ENCODE measurements at places on chromosomes 12 and 14.

DNA sequence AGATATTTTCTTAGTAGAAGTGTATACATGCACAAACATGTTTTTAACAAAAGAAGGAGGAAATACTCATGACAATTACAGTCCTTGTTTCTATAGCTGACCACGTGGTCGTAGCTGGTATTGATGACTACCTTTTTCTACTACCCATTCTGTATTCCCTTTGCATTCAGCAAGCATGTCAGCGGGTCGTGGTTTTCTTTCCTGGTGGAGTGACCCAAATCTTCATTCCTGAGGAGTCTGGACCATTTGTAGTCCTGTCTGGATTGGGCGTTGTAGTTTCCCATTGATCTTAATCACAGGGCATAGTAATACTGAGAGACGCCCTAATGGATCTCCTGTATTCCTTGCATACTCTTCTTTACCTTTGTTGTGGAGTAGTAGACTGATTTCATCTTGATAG, 472.1 kb upstream of the RGS6 start:
- no peak for DNase-seq

GRCh38 chr12:111686574-111687105, 787 bp downstream of the ACAD10 start:
- peak; percentile 23 for DNase-seq

GRCh38 chr12:3363608-3364007, 127.4 kb upstream of the PRMT8 start:
- DNase-seq, result no peak

- DNase-seq, result peak; percentile 76
These were observed 49.2 kb downstream of the GALNT4 start for GRCh38 chr12:89475203-89475990.

DNA sequence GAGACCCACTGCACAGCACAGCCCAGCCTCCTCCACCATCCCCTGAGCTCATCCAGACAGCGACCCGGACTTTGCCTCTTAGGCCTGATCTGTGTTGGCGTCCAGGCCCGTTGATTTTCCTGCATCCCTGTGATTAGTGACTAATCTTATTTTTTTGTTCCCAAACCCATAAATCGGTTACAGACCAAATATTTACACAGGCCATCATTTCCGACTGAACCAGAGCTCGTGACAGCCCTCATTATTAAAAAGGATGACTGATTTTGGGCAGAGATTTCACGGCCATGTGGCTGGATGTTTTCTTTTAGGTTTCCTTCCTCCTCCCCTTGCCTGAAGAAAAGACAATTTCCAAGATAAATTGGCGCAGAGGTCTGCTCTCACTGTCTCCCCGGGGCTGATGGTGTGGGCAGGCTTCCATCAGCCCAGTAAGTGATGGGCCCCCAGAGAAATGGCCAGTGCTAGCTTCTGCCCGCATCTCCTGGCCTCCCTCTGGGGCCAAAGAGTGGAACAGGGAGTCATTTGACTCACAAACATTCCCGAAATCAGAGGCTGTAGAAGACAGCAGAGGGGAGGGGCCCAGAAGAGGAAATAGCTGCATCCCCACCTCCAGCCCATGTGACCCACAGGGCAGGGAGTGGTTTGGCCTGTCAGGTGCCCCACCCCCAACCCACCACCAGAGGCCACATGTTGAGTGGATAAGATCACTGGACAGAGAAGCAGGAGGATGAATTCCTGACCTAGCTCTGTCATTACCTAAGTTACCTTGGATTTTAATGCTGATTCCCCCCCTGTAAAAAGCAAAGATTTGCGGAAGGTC, 283.5 kb downstream of the KSR2 start:
- peak; percentile 68 for DNase-seq

DNA sequence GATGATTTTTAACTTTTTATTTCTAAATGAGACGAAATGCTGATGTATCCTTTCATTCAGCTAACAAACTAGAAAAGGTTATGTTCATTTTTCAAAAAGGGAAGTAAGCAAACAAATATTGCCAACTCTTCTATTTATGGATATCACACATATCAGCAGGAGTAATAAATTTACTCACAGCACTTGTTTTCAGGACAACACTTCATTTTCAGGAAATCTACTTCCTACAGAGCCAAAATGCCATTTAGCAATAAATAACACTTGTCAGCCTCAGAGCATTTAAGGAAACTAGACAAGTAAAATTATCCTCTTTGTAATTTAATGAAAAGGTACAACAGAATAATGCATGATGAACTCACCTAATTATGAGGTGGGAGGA, 139.6 kb downstream of the HMGA2 start:
- no peak for DNase-seq

- no peak for DNase-seq
These were observed 80.8 kb downstream of the DACT1 start for GRCh38 chr14:58718226-58719205.

DNA sequence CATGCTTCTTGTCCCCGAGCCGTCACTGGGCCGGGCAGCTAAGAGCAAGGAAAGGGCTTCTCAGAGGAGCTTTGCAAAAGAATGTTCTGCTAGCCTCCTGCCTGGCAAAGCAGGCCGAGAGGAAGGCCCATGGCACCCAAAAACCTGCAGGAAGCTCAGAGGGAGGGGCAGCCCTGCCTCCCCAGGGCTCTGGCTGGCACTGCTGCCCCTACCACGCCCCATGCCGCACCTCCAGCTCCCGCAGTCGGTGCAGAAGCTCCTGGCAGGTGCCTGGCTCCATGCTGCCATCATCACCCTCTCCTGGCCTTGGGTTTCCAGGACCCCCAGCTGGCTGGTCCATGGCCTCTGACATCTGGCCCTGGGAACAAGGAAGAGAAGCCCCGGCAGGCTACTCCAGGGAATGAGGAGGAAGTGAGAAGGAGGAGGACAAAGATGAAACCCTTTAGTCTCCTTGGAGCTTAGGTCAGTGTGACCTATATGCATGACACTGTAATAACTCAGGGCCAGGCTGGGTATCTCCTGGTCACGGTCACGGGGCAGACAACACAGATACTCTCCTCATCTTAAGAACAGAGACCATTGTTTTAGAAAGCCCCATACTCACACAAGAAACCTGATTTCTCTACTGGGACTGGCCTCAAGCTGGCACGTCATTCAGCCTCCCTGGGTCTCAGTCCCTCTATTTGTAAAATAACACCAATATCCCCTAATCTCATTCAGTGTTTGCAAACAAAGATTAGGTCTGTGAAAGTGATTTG, 24.3 kb downstream of the NCKAP5L start:
- no peak for DNase-seq

GRCh38 chr14:68820999-68821683, 28.3 kb upstream of the ZFP36L1 start:
- no peak for DNase-seq

GRCh38 chr14:45990252-45990651, 661.3 kb downstream of the RPL10L start:
- DNase-seq, result peak; percentile 25

DNA sequence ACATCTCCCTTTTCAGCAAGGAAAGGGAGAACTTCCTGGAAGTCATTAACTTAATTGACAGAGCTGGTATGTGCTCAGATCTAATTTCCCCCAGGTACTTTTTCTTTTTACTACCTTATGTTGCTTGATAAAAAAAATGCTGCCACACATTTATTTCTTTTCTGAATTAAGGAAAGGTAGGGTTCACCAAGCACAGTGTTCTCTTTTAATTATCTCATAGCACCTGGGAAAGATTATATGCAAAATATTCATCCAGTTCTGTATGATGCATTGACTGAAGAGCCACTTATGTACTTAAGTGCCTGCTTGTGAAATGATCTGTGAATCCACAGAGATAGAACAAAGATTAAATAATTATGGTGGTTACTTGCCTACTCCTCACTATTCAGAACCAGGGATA, 25.1 kb downstream of the KCNC2 start:
- DNase-seq, result no peak

DNA sequence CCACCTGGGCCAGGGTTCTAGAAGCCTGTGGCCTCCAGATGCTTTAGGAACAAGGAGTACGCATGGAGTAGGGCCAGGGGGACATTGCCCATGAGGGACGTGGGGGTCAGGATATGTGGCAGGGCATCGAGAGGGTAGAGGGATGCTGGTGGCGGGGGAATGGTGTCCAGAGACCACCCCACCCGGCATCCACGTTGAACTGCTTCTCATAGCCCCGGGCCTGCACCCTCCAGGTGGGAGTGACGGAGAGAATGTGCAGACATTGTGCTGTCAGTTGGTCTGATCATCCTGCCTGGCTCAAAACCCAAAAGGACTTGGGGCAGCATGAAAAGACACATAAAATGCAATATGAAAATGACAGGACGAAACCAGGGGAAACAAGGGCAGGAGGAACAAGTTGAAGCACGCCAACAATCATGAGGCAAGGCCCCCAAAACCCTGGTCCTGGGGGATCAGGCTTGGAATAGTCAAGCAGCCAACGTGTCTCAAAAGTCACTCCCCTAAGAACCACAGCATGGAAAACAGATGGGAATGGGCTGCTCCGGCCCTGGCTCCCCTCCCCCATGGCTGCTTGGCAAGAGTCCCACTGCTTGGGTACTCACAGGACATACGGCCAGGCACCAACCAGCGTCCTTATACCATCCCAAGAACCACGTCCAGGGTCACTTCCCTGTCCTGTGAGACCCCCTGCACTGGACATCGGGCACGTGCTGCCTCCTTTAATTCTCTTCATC, 117.9 kb downstream of the DICER1 start:
- no peak for DNase-seq

DNA sequence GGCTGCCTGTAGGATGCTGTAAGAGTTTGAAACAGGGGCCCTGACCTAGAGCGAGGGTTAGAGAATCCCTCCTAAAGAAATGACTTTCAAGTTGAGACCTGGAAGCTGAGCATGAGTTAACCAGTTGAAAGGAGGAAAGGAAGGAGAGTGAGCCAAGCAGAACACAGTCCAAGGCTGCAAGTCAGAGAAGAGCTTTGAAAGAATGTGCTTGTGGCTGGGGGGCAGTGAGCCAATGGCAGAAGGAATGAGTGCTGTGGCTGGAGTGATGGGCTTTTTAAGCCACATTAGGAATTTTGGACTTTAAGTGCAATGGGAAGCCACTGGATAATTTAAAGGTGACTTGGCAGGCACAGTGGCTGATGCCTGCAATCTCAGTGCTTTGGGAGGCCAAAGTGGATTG, 18.1 kb downstream of the CDKN1B start:
- peak; percentile 76 for DNase-seq

- peak; percentile 78 for DNase-seq
These were observed 366.2 kb upstream of the KITLG start for GRCh38 chr12:88946372-88946997.

DNA sequence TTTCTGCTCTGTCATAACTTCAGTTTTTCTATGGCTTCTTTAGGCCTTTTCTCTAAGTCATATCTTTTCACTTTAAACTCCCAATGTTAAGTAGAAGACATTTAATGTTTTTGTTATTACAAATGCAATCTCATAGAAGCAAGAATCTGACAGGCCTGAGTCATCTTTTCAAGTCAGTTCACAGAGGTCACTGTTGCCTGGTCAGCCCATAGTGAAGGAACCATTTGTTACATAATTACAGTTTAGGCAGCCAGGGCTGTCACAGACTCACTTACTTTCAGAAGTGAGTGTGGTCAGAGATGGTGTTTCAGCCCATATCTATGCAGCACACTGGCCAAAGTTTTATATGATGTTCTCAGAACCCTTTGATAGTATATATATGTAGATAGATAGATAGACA, 46.5 kb downstream of the CCER1 start:
- peak; percentile 73 for DNase-seq

- DNase-seq, result peak; percentile 71
These were observed 7.9 kb upstream of the GPRC5A start for GRCh38 chr12:12883369-12884001.

- peak; percentile 46 for DNase-seq
These were observed 156.7 kb downstream of the NTF3 start for GRCh38 chr12:5588591-5588990.

DNA sequence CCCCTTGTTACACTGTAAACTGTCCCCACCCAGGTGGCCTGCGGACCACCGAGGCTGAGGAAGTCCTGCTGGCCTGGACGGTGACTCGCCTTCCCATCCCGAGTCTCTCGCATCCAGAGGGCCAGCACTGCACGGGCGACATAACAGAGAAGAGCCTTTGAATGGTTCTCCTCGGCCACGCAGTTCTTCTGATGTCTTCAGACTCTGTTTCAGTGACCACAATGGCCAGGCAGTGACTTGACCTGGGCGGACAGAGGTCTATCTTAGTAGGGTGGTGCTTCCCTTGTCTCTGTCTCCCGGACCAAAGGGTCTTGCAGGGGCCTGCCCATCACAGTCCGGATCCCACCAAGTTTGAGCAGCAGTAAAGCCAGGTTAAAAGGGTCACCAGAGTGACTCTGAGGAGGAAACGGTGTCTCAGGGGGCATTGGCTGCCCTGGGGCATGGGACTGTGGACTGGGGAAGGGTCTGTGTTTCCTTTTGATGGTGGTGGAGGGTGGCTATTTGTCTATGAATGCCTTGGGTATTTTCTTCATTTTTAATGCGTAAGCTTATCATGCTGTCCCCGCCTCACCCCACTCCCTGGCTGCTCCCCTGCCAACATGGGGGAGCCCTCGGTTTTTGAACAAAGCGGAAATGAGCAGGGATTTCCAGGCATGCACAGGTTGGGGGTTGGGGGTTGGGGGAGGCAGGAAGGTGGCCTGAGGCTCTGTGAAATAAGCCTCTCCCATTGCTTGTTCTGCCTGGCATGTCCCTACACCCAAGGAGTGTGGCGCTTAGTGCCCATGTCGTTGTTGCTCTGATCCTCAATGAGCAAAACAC, 10.3 kb downstream of the KRT85 start:
- no peak for DNase-seq

- no peak for DNase-seq
These were observed 127.6 kb downstream of the WIF1 start for GRCh38 chr12:64993461-64993860.

- DNase-seq, result peak; percentile 88
These were observed 76.3 kb downstream of the SCAF11 start for GRCh38 chr12:45914090-45914489.

DNA sequence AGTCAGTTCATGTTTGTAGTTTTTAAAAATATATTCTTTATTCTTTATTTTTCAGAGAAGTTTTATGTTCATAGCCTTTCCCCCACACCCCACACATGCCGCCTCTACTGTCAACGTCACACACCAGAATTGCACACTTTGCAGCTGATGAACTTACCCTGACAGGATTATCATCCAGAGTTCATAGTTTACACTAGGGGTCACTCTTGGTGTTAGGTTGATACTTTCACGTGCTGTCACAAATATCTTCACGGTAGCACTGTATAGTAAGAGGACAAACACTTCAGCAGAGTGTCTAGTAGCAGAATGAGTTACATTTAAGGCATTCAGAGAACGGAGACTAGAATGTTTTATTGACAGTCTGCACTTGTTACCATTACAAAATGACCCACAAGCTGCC, 5.1 kb downstream of the DPPA3 start:
- peak; percentile 19 for DNase-seq

- no peak for DNase-seq
These were observed 2.3 kb downstream of the JDP2 start for GRCh38 chr14:75430116-75430515.

GRCh38 chr14:75522224-75522982, at the start of gene BATF:
Gene BATF, plus strand, starts transcription at chr14:75522469. Its CDS starts 214 bp downstream, at chr14:75522683.
- no peak for DNase-seq

GRCh38 chr12:101257357-101257756, 22.5 kb upstream of the UTP20 start:
- DNase-seq, result no peak

GRCh38 chr12:108731866-108732461, 646 bp upstream of the CORO1C start:
- DNase-seq, result peak; percentile 99

Data from ELR (cell line).